Bone marrow (tissue), 2 donors: ENCODE measurements at places on chromosomes 1 and 21.

- DNase-seq: no peak
Measured at GRCh38 chr1:112982853-112983536, 27.0 kb upstream of the SLC16A1 start.

GRCh38 chr1:192530254-192530653 is 45.3 kb upstream of the RGS1 start:
- DNase-seq: no peak

GRCh38 chr1:3656450-3657095 is 4.3 kb downstream of the TP73 start:
- no peak for DNase-seq

- DNase-seq: no peak
Measured at GRCh38 chr1:39452081-39452480, 39.4 kb upstream of the BMP8A start.

DNA sequence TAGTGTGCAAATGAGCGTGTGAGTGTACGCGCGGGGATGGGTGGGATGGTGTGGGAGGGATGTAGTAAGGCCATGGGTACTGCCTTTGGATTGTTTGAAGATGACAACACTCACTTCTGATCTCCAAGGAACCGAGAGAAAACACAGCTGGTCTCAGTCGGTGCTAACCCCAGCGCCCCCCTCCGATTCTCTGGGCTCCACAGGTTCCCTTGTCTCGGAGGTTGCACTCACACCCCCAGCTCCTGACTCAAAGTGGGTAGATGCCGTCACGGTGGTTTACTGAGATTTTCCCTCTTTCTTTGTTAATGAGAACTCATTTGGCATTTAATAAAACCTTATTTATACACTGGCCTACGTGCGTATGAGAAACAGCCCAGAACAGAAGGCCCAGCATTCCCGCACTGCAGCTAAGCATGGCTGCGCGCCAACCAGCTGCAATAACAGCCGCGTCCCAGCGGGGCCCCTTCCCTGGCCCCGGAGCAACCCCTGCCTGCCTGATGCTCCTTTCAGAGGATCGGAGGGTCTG is 25.8 kb downstream of the ABCA4 start:
- DNase-seq: no peak

DNA sequence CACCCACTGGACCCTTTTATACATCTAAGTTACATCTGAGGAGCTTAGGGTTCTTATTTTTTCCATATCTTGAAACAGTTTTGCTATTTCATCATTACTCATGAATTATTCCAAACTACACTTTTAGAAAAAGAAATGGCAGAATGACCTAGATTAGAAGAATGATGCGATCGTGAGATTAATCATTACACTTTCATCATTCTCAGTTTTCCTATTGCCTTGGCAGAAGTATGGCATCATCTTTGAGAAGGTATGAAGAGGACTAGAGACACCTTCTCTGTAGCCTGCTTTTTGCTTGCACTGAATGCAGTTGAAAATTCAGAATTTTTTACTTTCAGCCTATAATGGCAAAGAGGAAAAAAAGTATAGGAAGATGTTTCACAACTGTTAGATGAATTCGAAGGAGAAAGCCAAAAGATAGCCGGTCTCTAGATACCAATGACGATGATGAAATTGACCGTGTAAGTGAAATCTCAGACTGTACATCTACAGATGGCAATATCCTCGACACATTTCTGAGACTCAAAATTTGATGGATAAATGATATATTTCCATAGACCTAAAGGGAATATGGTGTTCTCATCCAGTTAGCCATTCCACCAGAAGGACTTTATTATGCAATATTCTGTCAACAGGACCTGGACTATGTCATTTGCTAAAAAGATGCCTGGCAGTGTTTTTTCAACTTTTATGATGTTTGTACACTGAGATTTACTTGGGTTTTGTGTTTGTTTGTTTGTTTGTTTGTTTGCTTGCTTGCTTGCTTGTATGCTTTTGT is 191.8 kb downstream of the TOMM20 start:
- DNase-seq: no peak

- DNase-seq: no peak
Measured at GRCh38 chr1:117630423-117630998, 24.7 kb downstream of the TENT5C start.

DNA sequence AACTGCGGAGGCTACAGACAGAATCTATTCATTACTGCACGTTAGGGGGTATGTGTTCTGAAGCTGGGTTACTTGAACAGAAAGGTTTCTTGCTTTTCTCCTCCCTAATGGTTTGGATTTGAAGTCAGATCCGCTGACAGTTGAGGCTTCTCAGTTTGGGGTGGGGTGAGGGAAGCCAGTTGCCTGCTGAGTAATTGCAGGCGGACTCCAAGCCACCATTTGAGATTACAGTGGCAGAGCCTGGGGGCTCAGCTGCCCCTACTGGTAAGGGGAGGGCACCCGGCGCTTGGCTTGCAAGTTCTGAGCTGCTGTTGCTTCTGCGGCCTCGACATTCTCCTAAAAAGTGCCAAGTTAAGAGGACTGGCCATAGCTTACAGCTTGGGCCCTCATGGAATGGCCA is 2.0 kb downstream of the GRHL3 start:
- DNase-seq: no peak

- no peak for DNase-seq
Measured at GRCh38 chr1:214037468-214037867, 49.7 kb downstream of the PROX1 start.

DNA sequence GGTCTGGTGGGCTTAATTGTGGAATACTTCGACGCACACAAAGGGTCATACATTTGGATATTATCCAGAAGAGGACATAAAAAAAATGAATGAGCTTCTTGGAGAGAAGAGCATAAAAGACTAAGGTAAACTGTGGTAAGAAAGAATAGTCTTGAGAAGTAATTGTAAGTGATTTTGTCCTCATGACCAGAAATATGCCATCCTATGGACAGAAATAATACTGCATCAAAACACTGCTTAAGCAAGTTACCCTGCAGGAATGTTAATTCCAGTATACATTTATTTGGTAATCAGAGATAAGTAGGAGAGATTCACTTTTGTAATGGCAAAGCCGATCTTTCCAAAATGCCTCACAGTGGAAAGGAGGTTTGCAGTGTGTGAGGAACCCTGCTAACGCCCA is 111.9 kb downstream of the NRIP1 start:
- DNase-seq: no peak

DNA sequence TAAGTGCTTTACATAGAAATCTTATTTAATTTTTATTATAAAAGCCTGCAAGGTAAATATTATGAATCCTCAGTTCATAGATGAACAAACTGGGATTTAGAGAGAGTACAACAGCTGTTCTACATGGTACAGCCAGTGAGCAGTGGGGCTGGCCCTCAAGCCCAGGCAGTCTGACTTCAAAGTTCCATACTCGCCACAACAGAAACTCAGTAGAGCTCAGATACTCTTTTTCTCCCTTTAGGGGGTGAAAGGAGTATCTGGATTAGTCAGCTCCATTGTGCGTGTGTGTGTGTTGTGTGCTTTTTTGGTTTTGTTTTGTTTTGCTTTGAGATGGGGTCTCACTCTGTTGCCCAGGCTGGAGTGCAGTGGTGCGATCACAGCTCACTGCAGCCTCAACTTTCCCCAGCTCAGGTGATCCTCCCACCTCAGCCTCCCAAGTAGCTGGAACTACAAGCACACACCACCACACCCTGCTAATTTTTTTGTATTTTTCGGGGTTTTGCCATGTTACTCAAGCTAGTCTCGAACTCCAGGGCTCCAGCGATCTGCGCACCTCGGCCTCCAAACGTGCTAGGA is 378.5 kb downstream of the SMYD3 start:
- no peak for DNase-seq

DNA sequence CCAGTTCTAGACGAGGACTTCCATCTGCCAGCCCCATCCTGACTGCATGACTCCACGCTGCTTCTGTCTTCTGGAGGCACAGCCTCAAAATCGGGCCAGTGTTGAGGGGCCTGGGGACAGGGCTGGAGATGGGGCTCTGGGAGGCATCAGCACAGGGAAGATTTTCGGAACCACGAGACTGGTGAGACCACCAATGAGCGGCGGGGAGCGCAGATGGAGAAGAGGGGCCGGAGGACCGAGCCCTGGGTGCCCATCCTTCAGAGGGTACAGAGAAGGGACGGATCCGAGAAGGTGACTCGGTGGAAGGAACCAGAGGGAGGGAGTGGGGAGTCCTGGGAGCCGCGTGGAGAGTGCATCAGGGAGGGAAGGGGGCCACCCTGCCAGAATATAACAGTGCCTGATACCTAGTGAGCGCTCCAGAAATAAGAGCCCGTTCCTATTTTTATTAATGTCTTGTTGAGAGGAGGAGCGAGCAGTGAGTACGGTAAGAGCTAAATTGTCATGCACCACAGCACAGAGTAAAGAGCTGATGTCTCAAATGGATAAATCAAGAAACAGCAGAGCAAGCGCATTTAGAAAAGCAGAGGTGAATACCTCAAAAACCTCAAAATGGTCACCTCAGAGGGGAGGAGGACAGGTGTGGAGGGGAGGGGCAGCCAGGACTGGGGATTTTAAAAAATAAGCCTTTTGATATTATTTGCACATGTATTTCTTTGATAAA is 26.2 kb upstream of the KIF26B start:
- DNase-seq: no peak

GRCh38 chr1:157096881-157097280 is 2.7 kb downstream of the ETV3L start:
- DNase-seq: no peak

DNA sequence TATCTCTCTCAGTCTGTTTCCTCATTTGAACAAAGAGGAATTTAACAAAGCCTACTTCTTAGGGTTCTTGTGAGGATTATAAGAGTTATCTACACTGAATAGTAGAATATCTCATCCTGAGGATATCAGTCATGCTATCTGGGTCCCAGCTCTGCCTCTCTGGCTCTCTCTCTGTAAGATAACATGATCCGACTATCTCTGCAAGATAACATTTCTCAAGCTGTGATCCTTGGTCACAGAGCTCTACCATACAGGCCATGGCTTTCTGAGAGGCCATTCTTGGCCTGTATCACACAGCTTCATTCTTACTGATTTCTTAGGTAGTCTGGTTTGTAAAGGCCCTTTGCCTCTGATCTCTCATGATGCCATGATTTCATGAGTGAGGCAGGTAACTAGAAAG is 71.0 kb upstream of the TRABD2B start:
- no peak for DNase-seq

DNA sequence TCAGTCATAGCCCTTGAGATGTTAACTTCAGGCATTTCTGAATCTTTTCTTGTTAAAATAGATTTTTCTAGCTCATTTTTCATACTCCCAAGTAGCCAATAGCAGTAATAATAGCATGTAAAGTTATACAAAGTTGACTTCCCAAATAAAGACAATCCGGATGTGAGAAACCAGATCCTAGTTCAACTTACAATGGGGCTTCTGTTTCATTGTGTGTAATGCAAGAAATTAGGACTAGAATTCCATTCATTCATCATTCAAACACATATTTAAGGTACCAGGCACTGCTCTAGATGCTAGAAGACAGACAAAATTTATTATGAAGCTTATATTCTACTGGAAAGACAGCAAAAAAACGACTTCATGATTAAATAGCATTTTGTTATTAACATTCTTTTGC is 240.3 kb downstream of the OLFM3 start:
- DNase-seq: no peak

GRCh38 chr1:59249396-59250137 is 47.3 kb upstream of the FGGY start:
- no peak for DNase-seq

DNA sequence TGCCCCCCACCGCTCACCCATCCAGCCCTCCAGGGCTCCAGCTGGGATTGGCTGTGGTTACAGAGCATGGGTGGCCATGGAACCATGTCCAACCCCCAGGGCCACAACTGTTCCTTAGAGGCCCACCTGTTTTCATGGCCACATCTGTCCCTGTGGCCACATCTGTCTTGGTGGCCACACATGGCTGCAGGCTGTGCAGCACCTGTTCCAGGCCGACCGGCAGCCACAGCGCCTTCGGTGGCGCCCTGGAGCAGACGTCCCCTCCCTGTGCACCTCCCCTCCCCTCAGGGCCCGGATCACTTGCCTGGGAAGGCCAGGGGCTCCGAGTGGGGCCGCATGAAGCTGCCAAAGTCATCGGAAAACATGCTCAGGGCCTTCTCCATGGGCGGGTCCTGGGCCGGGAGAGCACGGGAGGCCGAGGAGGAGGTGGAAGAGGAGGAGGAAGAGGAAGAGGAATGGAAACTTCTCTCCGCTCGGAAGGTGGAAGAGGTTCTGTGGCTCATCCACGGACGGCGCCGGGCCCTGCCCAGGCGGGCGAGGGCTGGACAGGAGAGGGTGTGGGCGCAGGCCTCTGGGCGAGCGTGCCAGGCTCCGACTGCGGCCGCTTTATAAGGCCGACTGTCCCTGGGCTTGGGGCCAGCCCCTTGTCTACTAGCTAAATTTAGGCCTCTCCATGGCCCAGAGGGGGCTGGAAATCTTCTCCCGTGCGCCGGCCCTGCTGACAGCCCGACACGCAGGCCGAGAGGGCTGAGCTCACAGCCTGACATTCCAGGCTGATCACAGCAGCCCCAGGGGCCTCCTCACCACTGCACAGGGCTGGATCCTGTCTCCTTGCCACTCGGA is at the start of gene HSPB7:
Gene HSPB7 (minus strand): TSS at position 583 of the 843 bp plus-strand sequence. CDS start 80 bp downstream, at position 503.
- no peak for DNase-seq

GRCh38 chr1:199218065-199218464 is 579.2 kb downstream of the PTPRC start:
- DNase-seq: no peak

GRCh38 chr1:223834660-223835263 is 11.0 kb downstream of the TP53BP2 start:
- DNase-seq: no peak

DNA sequence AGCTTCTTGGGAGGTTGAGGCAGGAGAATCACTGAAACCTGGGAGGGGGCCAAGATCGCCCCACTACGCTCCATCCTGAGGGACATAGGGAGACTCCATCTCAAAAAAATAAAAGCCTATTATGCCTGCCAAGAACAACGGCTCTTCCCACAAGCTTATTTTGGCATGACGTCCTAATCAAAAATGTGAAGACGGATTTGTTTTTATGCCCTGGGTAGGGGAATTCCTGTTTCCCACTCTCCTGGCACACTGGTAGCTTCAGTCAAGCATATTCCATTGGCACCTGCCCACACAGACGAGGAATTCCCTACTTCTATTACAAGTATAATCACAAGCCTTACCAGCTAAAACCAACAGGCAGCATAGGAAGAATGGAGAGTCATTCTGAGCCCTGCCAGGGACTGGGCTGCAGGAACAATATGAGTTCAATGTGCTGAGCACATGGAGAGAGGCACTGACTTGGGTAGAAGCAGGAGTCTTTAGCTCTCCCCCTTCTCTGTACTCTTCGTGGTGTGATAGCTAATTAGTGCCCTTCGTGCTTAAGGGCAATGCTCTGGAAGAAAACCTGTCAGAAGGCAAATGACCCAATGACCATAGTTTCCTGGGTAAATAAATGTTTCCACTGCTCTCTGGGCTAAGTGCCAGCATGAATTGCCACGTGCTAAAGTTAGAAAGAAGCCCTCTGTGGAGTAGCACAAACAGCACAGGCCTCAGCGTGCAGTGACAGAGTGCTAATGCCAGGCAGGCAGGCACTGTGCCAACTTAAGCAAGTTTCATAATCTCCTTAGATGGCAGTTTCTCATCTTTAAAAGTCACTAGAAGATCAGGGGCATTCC is 16.8 kb downstream of the TNFSF4 start:
- DNase-seq: peak; percentile 50
